CD4-positive, alpha-beta T cell (primary cell): ENCODE measurements at places on chromosomes 7 and 10.

- no peak for DNase-seq
These were observed 29.1 kb downstream of the EPC1 start for GRCh38 chr10:32317795-32318357.

GRCh38 chr7:32103361-32103760, 33.2 kb upstream of the PDE1C start:
- no peak for DNase-seq

DNA sequence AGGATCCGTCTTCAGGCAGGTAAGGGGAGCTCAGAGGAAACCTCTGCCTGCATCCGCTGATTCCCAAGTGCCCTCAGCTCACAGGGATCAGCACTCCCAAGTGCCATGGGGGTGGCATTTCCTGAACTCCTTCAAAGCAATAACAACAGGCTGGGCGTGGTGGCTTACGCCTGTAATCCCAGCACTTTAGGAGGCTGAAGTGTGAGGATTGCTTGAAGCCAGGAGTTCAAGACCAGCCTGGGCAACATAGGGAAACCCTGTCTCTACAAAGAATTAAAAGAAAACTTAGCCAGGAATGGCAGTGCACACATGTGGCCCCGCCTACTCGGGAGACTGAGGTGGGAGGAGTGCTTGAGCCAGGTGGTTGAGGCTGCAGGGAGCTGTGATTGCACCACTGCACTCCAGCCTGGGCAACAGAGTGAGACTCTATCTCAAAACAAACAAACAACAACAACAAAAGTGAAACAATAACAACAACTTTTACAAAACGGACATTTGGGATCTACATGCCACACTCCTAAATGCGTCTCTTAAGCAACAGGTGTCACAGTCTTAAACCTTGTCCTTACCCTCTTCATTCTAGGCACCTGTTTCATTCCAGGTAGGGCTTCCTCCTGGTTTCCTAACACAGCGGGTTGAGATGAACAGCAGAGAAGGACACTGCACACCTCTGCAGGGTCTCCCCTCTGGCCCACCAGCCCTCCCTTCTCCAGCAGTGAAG, 73.8 kb downstream of the PAXIP1 start:
- no peak for DNase-seq

GRCh38 chr7:150332852-150333635, 8.4 kb downstream of the RARRES2 start:
- no peak for DNase-seq

DNA sequence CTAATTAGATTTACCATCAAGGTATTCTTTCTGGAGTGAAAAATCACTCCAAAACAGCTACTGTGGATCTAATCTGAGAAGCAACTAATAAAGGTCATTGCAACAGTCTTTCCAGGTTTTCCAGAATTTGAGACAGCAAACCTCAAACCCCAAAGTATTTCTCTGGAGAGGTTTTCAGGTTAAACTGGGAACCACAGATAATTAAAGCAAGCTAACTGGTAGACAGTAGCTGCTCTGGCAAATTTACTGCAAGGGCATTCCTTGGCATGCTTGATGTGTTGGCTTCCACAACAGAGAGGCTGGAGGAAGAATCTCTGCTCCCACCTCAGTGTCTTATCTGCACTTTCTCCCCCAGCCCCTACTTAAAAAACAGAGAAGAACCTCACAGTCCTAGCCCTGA, 140.0 kb upstream of the NRBF2 start:
- no peak for DNase-seq

DNA sequence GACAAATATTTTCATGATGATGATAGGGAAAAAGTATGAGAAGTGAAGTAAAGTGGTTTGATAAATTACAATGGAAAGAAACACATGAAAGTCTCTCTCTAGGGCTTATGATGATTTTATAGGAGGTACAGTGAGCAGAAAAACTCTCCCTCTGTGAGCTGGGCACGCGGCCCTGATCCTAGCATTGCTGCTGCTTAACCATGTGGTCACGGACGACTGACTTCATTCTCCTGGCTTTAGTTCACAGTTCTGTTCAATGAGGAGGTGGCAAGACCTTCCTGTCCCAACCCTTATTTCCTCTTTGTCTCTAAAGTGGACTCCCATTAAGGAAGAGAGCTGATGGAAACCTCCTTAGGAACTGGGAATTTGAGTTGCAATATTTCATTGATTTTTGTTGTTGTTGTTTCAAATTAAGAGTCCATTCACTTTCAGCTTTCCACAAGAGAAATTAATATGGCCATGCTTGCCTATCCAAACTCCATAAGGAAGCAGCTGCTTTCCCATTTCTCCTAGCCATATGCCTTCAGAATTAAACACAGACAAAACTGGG, 8.2 kb upstream of the PON3 start:
- no peak for DNase-seq

- no peak for DNase-seq
These were observed 3.4 kb downstream of the HOXA10 start for GRCh38 chr7:27170426-27171324.

- no peak for DNase-seq
These were observed 10.7 kb downstream of the SEMA3D start for GRCh38 chr7:85176197-85176596.
